ENCODE measurements at places on chromosomes 4 and X.
A peak's percentile ranks its signal among the peaks of the same experiment; 100 is the strongest.

DNA sequence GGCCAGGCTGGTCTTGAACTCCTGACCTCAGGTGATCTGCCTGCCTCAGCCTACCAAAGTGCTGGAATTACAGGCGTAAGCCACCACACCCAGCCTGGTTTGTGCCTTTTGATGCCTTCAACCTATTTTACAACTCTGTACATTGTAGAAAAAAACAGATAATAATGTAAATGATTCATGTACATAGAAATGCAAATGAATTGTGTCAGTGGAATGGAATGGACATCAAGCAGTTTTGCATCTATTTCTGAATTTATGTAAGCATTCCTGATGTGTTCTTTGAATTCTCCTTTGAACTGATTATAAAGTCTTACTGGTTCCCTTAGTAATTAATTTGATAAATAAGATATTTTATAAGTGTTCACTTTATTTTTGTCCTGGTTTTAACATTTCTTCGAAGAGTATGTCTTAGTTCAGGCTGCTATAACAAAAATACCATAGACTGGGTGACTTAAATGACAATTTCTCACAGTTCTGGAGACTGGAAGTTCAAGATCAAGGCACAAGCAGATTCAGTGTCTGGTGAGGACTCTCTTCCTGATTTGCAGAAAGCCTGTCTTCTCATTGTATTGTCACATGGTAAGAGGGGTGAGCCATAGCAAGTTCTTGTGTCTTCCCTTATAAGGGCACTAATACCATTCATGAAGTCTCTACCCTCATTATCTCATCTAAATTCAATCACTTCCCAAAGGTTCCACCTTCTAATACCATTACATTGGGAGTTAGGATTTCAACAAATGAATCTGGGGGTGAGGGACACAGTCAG is 162.2 kb upstream of the S100G start:
- no peak for DNase-seq

DNA sequence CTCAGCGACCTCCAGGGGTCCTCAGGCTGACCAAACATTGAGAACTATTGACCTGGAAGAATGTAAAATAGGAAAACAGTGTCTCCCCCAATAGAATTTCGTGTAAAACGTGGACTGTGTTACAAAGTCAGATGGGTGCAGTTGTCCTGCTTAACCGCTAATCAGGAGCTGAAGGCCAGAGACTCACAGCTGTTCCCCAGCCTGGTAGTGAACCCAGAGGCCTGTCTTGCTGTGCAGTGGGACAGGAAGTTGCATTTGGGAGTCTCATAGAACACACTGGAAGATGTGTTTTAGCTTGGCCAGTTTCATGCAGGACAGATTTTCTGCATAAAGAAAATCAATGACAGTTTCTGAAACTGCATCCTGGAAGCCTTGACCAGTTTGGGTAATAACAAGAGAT is 151.5 kb downstream of the PTTG2 start:
- no peak for DNase-seq

- DNase-seq, result no peak
Measured at GRCh38 chrX:378443-378842, 8.3 kb downstream of the PPP2R3B start.

- DNase-seq, result no peak
Measured at GRCh38 chr4:13910556-13910955, 283.0 kb upstream of the BOD1L1 start.

GRCh38 chr4:139912445-139912844 is 241.5 kb downstream of the MAML3 start:
- no peak for DNase-seq

- DNase-seq, result no peak
Measured at GRCh38 chr4:26031704-26032103, 117.7 kb downstream of the SMIM20 start.

DNA sequence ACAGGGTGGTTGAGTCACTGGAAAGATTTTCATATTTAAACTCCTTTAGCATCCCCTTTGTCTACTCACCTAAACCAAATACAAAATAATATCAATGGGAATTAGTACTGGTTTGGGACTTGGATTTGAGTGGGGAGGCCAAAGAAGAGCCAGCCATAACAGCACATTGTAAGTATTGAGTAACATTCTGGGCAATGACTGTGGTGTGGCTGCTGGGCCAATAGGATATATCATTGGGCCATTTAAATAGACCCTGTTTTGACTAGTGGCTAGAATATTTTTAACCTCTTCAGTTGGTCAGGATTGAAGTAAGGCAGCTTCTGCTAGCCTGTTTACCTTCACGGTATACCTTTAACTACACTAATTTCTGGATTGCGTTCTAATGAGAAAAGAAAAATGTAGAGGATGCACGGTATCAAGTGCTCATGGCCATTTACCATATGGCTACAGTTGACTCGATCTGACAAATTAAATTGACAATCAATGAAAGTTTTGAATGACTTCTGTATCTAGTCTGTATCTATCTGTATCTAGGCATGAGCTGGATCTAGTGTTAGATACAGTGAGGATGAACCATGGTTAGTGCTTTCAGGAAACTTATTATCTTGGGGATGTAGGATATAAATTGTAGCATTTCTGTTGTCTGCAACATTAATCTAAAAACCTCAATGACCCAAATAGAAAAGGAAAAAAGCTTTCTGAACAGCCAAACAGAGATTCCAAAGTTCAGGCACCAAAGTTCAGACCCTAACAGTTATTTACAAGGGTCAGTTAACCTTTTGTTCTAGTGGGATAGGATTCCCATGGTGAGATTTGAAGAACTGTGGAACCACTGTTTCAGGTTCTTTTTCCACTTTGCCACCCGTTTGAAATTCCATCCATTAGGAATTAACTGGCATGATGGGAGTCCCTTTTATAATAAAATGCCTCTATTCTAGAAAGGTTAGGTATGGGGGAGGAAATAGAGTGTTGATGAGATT is 6.8 kb upstream of the ALB start:
- no peak for DNase-seq

GRCh38 chr4:82293304-82293703 is 80.5 kb downstream of the HNRNPD start:
- no peak for DNase-seq

DNA sequence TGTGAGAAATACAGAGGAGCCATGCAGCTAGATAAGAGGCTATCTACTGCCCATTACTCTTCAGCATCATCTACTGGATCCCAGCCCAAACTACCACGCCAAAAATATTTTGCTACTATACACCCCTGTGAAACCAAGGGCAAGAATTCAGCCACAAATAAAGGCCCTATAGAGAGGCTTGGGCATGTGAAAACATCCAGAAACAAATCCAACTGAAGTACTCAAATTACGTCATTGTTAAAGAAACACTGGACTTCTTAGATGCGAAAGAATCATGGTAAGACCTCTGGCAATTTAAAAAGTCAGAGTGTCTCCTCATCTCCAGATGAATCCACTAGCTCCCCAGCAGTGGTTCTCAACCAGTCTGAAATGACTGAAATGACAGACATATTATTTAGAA is 12.8 kb downstream of the NDST3 start:
- DNase-seq, result no peak

DNA sequence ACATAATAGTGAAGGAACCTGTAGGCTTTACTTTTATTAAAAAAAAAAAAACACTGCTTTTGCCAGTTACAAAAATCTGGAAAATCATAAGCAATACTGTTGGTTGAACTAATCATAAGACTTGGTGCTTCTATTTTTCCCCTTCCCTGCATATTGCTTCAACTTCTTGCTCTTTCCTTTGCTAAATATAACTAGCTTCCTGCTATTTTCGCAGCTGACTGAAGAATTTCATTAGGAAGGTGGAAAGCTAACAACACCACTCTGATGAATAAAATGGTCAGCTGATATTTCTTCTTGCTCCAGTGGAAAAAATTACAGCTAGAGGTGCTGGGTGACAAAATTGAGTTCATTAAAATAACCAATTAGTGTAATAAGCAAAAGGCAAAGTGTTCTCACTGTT is 39.3 kb downstream of the MEPE start:
- no peak for DNase-seq

DNA sequence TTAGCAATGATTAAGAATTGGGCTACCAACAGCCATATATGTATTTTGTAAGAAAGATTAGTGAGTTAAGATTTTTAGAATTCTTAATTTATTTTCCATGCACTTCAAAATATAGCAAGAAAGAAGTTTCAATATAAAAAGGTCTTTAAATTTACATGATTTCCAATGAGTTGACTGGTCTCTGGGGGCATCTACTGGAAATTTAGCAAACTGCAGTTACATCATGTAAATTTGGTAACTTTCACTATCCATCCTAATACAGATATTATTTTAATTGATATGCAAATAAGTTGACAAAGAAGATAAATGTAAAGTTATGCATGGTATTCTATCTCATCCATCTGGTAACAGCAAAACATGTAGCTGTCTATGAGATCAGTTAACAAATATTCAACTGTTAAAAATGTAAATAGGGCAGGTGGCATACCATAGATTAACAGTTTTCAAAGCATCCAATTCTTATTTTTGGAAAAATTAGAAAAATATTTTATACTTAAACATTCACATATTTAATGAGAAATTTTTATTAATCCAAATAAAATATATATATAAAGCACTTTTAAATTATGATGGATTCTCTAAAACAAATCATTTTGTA is 29.1 kb downstream of the TTC29 start:
- DNase-seq, result peak; percentile 1

DNA sequence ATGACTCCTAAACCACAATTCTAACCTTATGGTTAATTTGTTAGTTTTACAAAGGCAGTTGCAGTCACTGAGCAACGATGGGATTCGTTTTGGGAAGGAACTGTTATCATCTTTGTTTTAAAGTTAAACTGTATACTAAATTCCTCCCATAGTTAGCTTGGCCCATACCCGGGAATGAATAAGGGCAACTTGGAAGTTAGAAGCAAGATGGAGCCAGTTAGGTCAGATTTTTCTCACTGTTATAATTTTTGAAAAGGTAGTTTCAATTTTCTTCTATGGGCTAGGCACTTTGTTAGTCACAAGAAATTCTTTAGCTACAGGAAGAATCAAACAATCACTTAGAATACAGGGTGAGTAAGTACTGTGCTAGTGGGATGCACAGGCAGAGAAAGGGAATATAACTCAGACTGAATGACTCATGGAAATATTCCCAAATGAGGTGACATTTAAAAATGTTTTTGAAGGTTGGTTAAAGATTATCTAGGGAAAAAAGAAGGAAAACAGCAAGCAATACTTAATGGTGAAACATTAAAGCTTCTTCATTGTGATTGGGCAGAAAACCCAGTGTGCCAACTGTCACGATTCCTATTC is 153.6 kb downstream of the MAGEB17 start:
- no peak for DNase-seq

GRCh38 chrX:37787423-37787869 is 7.6 kb downstream of the CYBB start:
- no peak for DNase-seq

- no peak for DNase-seq
Measured at GRCh38 chrX:997631-998137, 214.8 kb downstream of the CRLF2 start.

GRCh38 chr4:93403571-93403970 is 425.0 kb upstream of the ATOH1 start:
- DNase-seq, result no peak

- DNase-seq, result no peak
Measured at GRCh38 chrX:27746516-27746915, 61.3 kb upstream of the MAGEB10 start.

DNA sequence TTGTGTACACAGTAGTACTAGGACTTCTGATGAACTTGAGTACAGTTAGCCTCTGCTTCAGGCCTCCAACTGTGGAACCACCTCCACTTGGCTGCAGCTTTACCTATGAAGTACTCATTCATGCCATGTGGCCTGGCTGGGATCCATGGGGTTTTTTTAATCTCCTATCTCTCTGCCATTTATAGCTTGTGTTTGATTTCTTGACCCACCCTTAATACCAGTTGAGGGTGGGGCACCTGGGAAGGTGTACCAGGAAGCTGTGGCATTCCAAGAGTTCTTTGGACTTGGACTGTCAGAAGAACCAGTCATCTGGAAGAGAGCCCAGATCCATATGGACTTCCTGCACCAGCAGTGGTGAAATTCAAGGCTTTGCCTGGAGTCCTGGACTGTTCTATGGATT is 230.1 kb downstream of the SHROOM3 start:
- no peak for DNase-seq

GRCh38 chr4:61786211-61786610 is 586.1 kb downstream of the ADGRL3 start:
- DNase-seq, result no peak

- no peak for DNase-seq
Measured at GRCh38 chr4:77025643-77026321, 50.0 kb downstream of the CCNI start.

GRCh38 chrX:112677167-112677566 is 2.6 kb downstream of the LHFPL1 start:
- DNase-seq, result no peak

DNA sequence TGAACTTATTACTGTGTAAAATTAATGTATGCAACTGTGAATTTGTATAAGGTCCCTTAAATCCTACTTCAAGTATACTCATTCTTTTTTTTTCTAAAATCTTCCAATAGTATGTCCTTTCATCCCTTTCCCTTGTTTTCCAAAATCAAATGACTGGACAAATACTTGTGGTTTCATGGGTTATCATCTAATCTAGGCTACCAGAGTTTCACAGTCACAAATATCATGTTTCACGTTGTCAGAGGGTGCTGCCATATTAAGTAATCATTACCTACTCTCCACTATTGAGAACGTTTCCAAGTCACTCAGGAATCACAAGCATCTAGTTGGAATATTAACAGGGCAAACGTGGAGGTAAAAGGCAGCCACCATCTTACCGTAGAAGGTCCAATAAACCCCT is 1235.0 kb upstream of the TENM3 start:
- no peak for DNase-seq

DNA sequence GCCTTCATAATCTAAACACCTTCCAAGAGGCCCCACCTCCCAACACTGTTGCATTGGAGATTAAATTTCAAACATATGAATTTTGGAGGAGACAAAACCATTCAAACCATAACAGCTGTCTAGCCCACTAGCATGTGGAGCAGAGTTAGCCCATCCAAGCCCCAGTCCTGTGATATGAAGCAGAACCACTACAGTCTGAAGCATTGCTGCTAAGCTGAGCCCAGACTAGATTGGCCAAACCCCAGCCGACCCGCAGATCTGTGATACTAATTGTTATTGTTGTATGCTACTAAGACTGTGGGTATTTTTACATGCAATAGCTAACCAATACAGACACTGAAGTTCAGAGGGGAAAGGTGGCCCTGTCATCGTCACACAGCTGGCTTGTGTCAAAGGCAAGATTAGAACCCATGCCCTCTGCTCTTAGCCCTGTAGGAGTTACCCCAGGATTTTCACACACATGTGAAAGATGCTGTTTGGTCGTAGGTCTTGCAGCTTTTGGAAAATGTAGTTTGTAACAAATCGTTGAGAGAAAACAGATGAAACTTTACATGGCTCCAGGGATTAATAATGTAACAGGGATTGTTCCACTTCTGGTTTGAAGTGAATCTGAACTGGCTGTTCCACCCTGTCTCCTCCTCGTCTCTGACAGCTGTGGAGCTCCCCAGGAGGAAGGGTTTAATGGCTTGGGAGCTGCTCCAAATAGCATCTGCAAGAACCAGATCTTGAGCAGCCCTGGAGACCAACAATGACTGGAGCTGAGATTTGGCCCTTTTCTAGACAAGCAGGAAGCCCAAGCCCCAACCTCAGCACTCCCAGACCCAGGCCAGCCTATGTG is 517.5 kb downstream of the MID1IP1 start:
- DNase-seq, result no peak

All from NCI-H748 treated with DMSO at 0.1 percent for 48 hours (cell line).